ENCODE measurements at places on chromosomes 5 and 9.

- no peak for DNase-seq
Measured at GRCh38 chr5:157463081-157463480, 3.1 kb downstream of the NIPAL4 start.

DNA sequence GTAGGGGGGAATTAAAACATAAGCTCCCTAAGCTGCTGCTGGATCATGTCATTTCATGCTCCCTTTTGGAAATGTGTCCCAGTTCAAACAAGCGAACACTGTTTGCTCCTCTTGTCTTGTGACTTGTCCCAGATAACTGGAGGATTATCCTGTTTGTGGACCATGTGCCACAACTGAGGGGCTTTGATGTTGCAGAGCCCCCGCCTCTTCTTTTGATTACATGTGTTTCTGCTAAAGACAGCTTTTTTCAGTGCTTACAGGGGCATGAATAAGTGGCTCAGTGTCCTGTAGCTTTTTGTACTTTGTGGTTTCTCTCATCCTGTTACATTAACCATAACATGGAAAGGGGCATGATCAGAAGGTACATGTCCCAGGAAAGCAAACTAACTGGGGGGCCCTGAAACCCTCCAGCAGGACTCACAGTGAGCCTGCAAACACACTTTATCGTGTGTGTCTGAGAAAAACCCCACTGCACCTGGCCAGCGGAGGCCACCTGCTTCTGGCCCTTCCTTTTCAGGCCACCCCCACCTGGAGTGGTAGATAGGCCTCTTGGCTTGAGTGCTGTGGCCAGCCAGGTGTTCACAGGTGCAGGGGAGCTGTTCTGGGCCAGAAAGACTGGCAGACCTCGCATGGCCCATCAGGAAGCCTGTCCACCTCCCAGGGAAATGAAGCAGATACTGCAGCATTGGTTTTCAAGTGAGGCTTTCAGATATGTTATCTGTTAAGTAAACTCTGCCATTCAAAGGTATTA lies 285.6 kb downstream of the FANCC start:
- no peak for DNase-seq

DNA sequence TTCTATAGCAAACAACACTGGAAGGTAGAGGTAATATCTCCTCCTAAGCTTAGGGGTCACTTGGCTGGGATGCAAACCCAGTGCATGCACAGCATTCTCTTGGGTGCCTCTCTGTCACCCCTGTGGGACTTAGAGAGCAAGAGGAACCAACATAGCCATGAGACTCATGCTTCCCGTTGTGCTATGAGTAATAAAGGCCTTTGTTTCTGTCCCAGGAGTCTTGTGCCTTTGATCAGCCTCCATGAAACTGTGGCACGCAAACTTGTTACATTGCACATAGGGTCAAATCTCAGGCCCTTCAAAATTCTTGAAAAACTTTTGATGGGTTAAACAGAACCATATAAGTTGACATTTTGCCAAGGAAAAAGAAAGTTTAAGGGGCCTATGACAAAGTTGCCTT lies 272.8 kb downstream of the TAF11L14 start:
- DNase-seq = no peak

DNA sequence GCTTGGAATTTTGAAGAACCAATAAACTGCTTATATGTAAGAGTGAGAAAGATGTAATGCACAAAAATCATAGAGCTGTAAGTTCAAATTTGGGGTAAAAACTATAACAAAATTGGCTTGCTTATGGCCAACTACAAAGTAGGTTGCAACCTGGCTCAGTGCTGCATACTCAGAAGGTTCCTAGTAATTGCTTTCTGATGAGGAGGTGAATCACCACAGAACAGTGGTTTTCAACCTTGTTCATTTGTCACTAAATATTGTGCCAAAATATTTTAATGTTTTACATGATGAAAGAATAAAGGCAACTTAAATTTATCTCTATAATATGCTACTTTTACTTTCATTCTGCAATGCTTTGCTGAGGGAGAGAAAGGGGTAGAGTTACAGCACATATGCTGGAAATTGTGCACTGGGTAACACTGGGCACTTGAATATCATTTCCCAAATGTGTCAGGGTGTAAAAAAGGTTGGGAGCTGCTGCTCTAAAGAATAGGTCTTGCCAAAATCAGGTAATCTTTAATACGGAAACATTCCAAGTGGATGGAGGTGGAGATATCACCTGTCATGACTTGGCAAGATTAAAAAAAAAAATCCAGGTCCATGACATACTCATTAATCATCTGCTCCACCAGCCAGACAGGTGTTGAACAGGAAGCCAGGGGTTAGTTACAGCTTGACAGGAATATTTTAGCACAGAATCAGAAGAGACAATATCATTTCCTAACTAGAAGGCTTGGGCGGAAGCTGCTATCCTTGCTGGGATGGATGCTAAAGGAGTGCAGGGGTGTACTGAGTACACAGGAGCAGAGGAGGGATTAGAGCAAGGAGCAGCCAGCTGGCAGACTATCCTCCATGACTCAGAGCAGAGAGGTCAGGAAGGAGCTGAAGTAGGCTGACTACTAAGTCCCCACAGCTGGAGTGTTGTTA lies 34.6 kb upstream of the CCL21 start:
- no peak for DNase-seq

- no peak for DNase-seq
Measured at GRCh38 chr5:64603676-64604075, 86.6 kb upstream of the SHISAL2B start.

DNA sequence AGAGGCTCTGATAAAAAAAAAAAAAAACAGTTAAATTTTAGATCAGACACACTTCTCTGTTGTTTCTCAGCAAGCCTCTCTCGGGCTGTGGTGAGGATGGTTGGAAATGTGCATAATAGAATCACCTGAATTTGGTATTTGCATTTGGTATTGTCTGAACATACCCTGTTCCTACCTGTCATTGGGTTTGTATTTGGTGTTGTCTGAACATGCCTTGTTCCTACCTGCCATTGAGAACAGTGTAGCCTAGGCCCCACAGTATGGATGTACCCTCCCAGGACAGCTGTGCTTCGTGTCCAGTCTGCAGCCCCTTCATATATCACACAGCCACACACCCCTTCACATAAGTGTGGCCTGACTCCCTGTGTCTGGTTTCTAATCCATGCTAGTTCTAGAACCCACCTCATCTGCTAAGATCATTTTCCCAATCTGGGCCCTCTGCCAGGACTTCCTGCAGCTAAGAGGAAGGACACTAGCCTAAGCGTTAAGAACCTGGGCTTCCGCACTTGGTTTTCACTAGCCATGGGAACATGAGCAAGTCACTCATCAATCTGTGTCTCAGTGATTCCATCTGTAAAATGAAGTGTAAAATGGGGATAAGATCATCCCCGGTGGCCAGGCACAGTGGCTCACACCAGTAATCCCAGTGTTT lies 49.2 kb downstream of the ITGA2 start:
- DNase-seq = no peak
